ENCODE measurements at places on chromosomes 4 and X. TPM values are rescaled to one million over a fixed set of nuclear protein-coding genes. Genes with fewer than 3 reads are reported as not detected.
A peak's percentile ranks its signal among the peaks of the same experiment; 100 is the strongest.

Gene SGMS2
- total RNA-seq = 63.7 TPM

GRCh38 chrX:45824471-45824870 lies 623.8 kb upstream of the DIPK2B start:
- peak; percentile 97 for DNase-seq

Gene BTK
- total RNA-seq = not detected

DNA sequence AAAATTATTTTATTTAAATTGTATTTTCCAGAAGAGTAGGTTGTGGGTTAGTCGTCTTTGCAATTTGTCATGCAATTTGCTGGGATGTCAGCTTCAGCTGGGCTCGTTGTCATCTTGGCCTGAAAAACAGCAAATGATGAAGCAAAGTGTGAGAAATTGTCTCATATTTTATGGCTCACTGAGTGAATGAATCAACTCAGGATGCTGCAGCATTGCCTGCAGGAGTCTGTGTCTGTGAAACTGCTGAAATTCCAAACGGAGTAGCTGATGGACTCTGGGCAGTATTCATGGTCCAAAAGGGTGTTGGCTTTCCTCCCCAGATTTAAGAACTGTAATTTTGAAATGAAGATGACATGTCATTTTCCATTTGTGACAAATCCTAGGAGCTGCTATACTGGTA lies 37.2 kb downstream of the CXCL8 start:
- DNase-seq = peak; percentile 34

- no peak for DNase-seq
Measured at GRCh38 chr4:165780735-165781134, 92.3 kb upstream of the TLL1 start.

GRCh38 chr4:152482211-152482610 lies 53.7 kb downstream of the FBXW7 start:
- no peak for DNase-seq

Gene ATG4A
- 13.5 TPM for total RNA-seq

Measured in fibroblast of lung (primary cell).